ENCODE measurements at places on chromosomes 11 and 22.

DNA sequence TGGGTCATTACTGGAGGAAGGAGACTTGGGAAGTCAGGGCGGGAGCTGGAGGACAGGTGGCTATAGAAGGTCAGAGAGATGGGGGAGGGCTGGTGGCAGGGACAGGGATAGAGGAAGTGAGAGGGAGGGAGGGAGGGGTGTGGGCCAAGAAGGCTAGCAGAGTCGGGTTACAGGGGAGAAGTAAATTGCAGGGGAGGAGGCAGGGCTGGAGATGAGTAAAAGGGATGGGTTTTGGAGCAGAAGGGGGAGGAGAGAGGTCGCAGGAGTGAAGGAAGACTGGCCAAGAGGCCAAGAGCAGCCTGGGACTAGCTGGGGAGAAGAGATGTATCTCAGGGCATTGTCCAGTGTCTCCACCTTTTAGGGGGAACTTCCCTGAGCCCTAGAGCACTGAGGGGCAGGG, 33.0 kb downstream of the LRRC10B start:
- no peak for DNase-seq

- DNase-seq, result no peak
These were observed 404 bp downstream of the DCHS1 start for GRCh38 chr11:6655020-6655789.

- no peak for DNase-seq
These were observed 50.2 kb downstream of the MYH9 start for GRCh38 chr22:36337365-36338130.

- DNase-seq, result no peak
These were observed 7.1 kb downstream of the PLAAT4 start for GRCh38 chr11:63543711-63544110.

- no peak for DNase-seq
These were observed 19.7 kb upstream of the MYRF start for GRCh38 chr11:61732705-61733104.

DNA sequence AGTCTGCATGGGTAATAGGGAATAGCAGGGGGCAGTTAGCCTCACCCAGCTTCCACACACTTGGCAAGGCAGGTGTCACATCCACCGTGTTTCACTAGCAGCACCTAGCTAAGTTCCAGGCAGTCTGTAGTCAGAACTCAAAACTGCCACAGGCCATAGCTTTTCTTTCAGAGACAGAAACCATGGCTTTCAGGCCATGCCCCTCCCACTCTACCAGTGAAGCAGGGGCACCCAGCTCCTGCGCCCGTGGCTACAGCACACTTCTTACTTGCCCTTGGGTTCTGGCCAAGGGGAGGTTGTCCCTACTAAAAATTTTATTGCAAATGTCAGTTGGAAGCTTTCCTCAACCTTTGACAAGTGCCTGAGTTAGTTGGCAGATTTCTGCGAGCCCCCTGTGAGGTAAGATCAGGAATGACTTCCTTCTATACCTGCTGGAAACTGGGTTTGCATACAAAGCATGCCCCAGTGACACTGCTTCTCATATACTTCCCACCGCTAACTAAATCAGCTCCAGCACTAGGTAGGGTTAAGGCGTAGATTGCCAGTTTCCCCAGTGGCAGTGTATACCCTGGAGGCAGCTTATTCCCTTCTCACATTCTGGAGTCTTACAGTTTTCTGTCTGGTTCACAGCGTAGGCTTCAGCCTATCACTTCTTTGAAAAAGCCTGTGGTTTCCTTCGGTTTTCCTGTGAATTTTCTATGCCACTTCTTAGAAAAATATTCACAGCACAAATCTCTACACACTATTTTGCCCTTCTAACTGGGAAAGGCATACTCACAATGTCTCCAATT, 139.0 kb upstream of the LUZP2 start:
- no peak for DNase-seq

GRCh38 chr11:69746752-69747742, 28.1 kb downstream of the FGF4 start:
- no peak for DNase-seq

GRCh38 chr11:3213659-3214419, 4.8 kb downstream of the MRGPRG start:
- no peak for DNase-seq

- DNase-seq, result no peak
These were observed 188.6 kb upstream of the MTMR2 start for GRCh38 chr11:96112192-96113128.

GRCh38 chr22:36865346-36865745, 4.5 kb downstream of the NCF4 start:
- DNase-seq, result no peak

Data from NCI-H1417 treated with DMSO at 0.1 percent for 48 hours (cell line).